HepG2 (cell line): ENCODE measurements at places on chromosomes 7 and 10. TPM values are rescaled to one million over a fixed set of nuclear protein-coding genes. Genes with fewer than 3 reads are reported as not detected.

The GPR22 gene
- not detected in 2 replicates for total RNA-seq

The MKX gene
- total RNA-seq = not detected in 2 replicates

DNA sequence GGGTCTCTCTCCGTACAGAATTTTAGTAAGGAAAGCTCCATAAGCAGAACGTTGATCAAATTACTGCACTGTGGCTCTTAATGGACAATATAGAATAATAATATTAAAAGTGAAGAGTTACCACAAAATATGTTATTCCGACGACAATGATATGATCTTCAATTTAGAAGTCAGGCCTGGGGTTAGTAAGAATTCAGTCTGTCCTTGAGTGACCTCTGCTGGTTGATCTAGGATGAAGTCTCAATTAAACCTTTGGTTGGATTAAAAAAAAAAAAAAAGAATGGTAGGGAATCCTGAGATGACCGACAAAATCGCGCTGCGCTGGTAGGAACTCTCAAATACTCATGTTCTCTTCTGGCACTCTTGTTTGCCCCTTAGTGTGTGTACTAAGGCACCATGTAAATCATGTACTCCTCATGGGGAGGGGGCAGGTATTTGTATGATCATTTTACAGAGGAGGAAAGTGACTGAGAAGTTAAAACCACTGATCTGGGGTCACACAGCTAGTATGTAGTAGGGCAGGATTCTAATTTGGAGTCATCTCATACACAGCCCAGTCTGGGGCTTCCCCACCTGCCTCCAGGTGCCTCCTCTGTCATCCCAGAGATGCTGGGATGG lies 161.3 kb upstream of the NPVF start:
- peak; percentile 13 for DNase-seq

DNA sequence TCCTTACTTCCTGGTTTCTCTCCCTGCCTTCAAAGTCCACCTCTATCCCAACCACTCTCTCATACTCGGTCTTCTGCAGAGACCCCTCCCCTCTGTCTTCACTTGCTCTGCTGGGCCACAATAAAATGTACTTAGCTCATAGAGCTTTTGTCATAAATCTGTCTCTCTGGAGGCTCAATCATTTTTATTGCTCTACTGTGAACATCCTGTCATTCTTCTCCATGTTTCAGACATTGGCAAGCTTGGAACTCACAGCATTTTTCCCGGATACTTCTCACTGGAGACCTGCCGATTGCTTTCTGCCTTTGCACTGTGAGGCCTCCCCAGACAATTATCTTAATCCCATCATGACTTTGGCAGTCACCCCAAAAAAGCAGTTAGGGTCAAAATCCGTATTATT lies 192.3 kb upstream of the ZMIZ1 start:
- no peak for DNase-seq

DNA sequence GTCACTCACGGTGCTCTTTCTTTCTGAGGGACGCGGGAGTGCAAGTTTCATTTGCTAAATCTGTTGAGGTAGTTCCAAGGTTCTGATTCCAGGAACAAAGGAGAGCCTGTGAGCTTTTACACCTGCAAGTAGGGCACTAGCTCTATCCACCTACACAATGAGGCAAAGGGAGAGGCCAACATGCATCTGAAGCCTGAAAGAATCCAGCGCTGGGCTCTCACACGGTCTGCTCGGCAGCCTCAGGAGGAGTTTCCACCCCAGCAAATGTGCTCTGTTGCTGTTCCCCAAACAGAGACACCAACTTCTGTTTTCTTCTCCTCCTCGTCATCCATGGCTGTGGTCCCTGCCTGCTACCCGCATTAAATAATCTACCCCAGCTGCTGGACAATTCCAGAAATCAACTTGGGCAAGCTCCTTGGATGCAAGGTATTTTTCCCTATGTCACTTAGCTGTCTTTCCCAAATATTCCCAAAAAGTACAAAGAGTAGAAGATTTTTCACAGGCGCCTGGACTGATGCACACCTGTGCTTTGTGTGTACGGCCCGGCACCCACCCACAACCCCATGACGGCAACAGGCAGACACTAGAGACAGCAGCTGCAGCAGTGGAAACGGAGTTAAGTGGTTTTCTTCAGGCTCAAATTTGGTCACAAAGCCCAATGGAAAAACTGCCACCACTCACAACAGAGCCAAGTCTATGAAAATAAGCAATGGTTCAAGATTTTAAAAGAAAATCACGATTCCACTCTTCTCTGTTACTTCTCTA lies 176.8 kb downstream of the ZMYND11 start:
- no peak for DNase-seq

- no peak for DNase-seq
These were observed 756.3 kb downstream of the AUTS2 start for GRCh38 chr7:70354409-70355169.

DNA sequence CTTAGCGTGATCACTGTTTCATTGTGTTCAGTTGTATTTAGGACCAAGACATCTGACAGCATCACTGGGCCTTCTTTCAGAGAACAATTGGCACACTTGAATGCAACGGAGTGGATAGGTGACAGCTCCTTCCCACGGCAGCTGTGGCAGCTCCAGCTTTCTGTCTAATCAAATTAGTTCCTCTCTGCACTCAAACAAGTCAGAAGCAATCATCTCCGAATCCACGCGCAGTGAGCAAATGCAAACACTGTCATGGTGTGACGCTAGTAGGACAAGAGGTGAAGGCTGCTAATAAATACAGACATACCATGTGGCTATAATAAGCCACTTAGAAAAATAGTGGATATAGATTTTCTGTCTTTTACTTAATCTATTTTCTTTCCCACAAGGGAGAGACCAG lies 542.4 kb downstream of the ACTR3B start:
- DNase-seq = no peak

DNA sequence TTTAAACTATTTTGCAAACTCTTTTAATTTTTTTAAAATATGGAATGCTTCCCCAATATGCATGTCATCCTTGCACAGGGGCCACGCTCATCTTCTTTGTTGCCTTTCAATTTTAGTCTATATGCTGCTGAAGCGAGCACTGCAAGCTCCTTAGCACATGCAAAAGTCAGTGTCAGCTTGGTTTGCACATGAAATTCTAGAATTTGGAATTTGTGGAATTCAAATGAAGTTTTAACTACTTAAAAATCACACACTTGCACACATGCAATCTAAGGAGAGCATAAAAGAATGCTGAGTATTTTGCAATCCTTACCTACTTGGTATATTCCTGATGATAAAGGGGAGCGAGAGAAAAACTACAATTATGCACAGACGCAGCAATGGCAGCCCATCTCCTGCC lies 78.3 kb upstream of the ATP6V0A4 start:
- DNase-seq = no peak

GRCh38 chr10:57694956-57695608 lies 572.6 kb downstream of the IPMK start:
- no peak for DNase-seq

GRCh38 chr10:127922675-127923366 lies 15.9 kb downstream of the PTPRE start:
- peak; percentile 9 for DNase-seq

GRCh38 chr10:97713339-97713825 lies at the start of gene MARVELD1:
Gene MARVELD1 (plus strand): TSS chr10:97713730. CDS start chr10:97713877, 147 bp downstream.
- DNase-seq = no peak

DNA sequence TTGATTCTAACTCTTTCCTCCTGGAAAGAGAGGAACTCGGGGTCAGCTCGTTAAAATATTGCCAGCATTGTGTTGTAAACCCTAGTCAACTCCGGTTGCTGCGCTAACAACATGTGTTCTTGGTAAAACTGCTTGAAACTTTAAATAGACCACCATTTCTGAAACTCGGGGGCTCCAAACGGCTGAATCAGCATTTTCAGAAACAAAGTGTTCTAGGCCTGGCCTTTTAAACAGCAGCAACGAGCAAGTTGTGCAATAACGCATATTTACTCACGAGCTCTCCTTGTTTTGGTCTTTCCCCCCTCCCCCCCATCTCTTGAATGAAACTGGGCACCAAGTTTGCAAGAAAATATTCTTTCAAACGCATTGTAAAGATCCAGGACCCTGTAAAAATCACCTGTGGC lies 9.2 kb upstream of the GRB10 start:
- peak; percentile 20 for DNase-seq
